ENCODE measurements at places on chromosomes 6 and 20.

- no peak for DNase-seq
Measured at GRCh38 chr20:48131581-48131980, 346.3 kb upstream of the SULF2 start.

DNA sequence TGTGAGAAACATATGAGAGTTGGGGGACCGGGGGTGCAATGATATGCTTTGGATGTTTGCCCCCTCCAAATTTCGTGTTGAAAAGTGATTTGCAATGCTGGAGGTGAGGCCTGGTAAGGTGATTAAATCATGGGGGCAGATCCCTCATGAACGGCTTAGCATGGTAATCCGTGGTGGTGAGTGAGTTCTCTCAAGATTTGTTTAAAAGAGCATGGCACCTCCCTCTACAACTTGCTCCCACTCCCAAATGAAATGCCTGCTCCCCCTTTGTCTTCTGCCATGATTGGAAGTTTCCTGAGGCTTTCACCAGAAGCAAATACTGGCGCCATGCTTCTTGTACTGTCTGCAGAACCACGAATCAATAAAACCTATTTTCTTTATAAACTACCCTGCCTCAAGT, 2.5 kb downstream of the DEK start:
- DNase-seq, result no peak

- DNase-seq, result no peak
Measured at GRCh38 chr6:47064274-47064673, 22.1 kb upstream of the ADGRF1 start.

DNA sequence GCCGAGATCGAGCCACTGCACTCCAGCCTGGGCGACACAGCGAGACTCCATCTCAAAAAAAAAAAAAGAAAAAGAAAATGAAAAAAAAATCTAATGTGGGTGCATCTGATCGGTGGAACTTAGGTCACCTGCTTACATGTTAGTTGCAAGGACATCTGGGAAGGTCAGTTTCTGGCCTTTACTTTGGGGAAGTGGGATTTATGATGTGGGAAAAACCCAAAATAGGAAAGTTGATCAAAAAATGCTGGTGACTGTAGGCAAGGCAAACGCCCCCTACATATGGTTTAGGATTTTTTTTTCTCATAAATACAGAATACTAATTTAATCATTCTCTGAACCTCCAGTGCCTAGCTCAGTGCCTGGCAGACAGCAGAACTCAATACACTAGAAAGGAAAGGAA, 69.2 kb upstream of the PIM1 start:
- DNase-seq, result no peak

- no peak for DNase-seq
Measured at GRCh38 chr6:2536451-2536850, 214.3 kb downstream of the MYLK4 start.

GRCh38 chr6:1538369-1538768, 71.3 kb upstream of the FOXC1 start:
- no peak for DNase-seq

DNA sequence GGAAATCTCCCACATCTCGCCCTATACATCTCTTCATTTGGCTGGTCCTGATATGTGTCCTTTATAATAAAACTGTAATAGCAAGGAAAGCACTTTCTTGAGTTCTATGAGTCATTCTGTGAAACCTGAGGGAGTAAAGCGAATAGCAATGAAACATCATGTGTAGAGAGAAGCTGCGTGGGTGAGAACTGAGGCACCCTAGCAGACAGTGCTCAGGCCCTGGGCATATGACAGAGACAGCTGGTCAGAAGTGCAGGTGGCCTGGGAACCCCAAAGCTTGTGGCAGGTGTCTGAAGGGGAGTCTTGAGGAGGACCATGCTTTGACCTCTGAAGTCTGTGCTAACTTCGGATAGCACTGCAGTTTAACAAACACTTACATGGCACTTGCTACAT, 1.3 kb upstream of the BLOC1S5 start:
- DNase-seq, result no peak

DNA sequence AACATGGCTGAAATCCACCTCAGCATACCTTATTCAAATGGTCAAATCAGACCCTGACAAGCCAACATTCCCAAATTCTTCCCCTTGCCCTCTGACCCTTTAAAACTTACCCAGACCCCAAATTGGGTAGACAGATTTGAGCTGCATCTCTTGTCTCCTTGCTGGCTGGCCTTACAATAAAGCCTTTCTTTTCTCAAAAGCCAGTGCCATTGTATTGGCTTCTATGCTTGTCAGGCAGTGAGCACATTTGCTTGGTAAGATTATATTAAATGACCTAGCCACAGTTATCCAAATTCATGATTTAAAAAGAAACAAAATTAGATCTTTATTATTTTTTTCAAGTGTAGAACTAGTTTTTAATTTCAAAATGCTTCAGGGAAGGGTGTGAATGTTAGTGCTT, 67.8 kb upstream of the FAM83B start:
- no peak for DNase-seq

GRCh38 chr6:158764926-158765325, 54.2 kb downstream of the EZR start:
- DNase-seq, result no peak

GRCh38 chr6:141981190-141981589, 151.5 kb upstream of the GJE1 start:
- DNase-seq, result no peak

DNA sequence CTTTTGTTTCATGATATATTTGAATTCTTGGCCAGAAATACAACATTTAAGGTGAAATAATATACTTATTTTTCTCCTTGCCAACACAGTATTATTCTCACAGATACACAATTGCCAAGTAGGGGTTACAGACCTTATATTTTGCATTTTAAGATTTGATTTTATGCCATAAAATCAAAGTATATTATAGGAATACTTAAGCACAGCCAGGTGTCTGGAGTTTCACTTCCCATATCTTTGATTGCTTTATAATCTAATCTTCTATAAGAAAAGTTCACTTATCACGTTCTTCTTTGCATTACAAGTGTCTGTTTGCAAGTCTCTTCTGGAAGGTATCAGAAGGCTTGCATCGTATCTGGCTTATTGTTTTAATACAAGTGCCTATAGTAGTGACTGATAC, 327.7 kb upstream of the MANEA start:
- no peak for DNase-seq

- no peak for DNase-seq
Measured at GRCh38 chr6:42372699-42373098, 79.0 kb downstream of the TRERF1 start.

DNA sequence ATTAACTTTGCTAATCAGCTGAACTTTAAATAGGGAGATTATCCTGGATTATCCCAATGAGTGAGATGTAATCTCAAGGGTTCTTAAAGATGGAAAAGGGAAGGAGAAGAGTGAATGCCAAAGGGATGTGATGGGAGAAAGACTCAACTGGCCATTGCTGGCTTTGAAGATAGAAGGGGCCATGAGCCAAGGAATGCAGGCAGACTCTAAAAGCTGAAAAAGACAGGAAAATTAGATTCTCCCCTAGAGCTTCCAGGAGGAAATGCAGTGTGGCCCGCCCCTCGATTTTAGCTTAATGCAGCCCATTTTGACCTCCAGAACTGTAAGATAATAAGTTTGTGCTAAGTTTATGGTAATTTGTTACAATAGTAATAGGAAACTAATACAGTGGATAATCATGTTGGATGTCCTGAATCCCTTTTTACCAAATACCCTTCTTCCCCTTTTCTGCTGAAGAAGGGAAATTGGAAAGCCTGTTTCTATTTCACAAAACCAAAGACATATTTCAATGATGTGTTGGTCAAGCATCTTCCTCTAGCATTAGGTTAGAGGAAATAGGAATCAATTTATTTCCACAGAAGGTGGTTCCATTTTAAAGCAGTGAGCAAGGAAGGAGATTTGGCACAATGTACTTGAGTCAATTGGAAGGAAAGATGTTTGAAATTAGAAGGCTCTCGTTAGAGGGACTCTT, 3.3 kb upstream of the HDDC2 start:
- no peak for DNase-seq

GRCh38 chr6:43671801-43672690, 15.5 kb downstream of the MRPS18A start:
- DNase-seq, result no peak

GRCh38 chr6:166029506-166029905, 138.1 kb downstream of the TBXT start:
- DNase-seq, result no peak

GRCh38 chr20:57315083-57315975, 14.3 kb upstream of the SPO11 start:
- DNase-seq, result no peak

DNA sequence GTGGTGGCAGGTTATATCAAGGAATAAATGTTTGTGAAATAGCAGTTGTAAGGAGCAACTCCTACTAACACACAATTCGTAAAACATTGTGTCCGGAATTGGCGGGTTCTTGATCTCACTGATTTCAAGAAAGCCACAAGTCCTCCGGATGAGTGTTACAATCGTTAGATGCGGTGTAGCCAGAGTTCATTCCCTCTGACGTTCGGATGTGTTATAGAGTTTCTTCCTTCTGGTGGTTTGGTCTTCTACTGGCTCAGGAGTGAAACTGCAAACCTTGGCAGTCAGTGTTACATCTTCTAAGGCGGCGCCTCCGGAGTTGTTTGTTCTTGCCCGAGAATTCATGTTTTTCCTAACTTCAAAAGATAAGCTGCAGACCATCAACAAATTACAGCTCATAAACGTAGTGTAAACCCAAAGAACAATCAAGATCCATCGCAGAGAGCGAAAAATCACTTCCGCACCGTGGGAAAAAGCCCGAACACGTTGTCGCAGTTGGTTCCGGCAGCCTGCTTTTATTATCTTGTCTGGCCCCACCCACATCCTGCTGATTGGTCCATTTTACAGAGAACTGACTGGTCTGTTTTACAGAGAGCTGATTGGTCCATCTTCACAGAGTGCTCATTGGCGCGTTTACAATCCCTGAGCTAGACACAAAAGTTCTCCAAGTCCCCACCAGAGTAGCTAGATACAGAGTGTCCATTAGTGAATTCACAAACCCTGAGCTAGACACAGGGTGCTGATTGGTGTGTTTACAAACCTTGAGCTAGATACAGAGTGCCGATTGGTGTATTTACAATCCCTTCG, 58.2 kb downstream of the TRIM27 start:
- DNase-seq, result peak; percentile 82

Measured in hematopoietic multipotent progenitor cell treated with erythropoietin and hydrocortisone succinate and interleukin-3 and kit ligand, for 15 days (in vitro differentiated cells).